ENCODE measurements at places on chromosomes 13 and 19.

- DNase-seq: no peak
These were observed 849 bp upstream of the TCF3 start for GRCh38 chr19:1653300-1653628.

DNA sequence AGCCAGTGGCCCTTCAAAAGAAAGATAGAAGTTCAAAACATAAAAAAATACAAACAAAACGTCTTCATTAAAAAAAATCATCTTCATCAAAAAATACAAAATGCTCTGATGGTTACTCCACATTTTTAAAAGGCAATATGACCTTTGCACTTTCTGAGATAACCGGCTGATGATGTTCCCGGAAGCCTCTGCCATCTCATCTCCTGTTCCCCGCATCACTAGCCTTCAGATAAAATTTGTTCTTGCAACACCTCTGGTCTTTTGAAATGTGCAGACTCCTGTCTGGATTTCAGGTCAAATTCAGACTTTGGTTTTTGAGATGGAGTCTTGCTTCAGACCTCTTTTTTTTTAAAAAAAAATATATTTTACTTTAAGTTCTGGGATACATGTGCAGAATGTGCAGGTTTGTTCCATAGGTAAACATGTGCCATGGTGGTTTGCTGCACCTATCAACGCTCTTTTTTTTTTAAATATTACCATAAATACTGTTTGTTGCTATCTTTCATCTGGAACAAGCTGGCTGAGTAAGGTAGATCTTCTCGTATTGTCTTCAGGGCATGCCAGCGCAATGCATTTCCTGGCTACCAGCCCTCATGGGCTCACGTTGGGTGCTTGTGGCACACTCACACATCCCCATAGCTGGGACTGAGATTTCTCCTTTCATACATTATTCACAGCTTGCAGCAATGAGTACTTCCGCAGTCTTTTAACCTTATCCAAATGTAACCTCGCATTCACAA lies 418.9 kb upstream of the ARGLU1 start:
- no peak for DNase-seq

DNA sequence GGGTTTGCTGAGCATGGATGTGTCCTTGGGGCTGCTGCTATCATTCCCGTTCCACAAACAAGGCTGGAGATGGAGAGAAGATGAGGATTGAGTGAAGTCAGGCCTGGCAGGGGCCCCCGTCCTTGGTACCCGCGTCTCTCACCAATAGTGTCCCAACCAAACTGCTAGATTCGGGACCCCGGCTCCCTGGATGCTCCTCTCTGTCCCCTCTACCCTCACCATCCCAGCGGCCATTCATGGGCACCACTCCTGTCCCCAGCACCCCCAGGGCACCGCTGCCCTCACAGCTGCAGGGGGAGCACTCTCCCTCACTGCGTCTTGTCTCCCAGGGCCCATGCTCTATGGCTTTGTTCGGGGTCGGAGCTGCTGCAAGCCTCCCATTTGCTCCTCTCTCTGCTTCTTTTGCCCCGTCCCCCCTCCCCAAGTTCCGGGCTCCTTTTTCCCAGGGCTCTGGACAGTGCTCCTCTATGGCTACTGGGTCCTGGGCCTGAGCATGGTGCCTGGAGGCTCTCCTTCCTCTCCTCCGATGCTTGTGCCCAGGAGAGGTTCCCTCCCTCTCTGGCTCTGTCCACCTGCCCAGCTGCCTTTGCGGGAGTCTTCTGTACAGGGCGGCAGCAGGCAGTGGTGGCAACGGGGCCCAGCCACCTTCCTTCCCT lies 219.5 kb downstream of the TEX29 start:
- no peak for DNase-seq

- no peak for DNase-seq
These were observed 600 bp downstream of the UBE2S start for GRCh38 chr19:55406826-55407549.

DNA sequence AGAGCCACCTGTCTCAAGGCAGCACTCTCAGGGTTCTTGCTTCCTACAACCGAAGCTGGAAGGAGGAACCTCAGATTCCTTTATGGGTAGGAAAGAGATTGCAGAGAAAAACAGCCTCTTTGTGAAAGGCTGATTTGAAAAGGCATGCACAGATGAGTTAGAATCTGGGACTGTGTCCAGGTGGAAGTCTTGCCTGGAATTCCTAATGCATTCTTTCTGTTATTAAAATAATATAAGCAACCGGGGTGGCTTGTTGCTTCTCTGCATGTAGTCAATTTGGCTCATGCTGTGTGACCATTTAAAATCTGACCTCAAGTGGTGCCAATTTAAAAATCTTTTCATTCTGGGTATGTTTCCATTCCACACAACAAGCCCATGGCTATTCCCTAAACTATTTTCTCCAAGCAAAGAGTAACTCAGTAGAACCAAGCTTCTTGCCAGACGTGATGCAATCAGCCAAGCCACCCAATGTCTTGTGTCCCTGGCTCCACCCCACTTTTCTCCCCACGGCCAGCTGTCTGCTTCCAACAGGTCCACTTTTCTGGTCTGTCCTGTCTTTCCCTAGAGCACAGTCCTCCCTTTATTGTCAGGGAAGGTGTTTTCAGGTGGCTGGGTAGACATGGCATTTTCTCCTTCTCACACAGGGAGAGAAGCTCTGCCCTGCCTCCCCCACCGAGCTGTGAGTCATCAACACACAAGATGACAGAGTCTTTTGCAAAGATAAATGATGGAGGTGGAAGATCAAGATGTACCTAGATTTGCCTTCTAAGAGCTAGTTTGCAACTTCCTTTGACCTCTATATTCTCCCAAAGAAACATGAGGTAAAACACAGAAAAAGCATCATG lies 394.3 kb downstream of the FOXO1 start:
- DNase-seq: peak; percentile 89

- peak; percentile 96 for DNase-seq
These were observed 1.4 kb upstream of the BCL3 start for GRCh38 chr19:44746946-44747738.

DNA sequence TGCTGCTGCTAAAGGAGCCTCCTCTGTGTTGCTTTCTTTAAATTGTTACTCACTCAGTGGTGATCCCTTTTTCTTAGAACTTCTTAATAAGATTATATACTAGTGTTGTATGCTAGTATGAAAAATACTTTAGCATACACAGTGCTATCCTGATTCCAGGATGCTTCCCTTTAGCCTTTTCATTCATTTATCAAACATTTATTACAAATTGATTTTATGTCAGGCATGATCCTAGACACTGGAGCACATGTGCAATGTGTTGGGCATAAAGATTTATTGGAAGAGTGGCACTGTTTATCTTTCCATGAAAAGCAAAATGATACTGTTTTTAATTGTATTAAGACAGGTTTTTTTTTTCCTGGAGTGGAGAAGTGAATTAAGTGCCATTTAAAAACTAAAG lies 249.6 kb downstream of the GPC5 start:
- no peak for DNase-seq

GRCh38 chr13:68897331-68897928 lies 1210.2 kb upstream of the ATXN8OS start:
- DNase-seq: no peak

- no peak for DNase-seq
These were observed 57.3 kb downstream of the EFNB2 start for GRCh38 chr13:106478116-106478515.

GRCh38 chr13:102911336-102911735 lies 65.5 kb downstream of the ERCC5 start:
- no peak for DNase-seq

DNA sequence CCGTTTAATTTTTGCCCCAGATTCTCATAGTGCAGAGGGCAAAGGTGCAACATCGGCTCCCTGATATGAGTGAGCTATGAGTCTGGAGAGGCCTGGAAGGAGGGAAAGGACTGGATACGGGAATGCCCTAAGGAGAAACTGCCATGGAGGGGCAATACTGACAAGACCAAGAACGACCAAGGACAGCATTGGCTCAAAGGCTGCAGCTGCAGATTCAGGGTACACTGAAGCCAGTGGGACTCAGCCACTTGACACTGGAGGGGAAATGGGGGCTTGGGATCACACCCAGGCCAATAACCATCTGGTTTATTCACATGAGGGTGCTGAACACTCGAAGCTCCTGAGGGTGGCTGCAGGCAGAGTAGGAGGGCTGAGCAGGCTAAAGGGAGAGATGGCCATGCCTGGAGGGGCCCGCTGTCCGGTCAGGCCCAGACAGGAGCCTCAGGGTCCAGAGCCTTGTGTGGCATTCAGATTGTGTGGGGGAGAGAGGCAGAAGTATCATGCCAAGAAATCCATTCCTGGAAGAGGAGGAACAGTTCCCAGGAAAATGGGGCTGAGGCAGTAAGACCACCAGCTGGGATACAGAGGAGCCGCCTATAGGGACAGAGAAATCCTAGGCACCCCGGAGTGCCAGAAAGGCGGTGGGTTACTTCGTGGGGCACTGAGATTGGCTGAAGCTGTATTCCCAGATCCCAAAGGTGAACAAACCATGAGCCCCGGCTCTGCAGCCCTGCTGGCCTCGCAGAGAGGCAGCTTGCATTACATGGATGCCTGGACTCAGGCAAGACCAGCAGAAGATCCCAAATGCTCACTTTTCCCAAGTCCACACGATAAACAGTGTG lies 20.7 kb downstream of the COL4A1 start:
- DNase-seq: no peak

DNA sequence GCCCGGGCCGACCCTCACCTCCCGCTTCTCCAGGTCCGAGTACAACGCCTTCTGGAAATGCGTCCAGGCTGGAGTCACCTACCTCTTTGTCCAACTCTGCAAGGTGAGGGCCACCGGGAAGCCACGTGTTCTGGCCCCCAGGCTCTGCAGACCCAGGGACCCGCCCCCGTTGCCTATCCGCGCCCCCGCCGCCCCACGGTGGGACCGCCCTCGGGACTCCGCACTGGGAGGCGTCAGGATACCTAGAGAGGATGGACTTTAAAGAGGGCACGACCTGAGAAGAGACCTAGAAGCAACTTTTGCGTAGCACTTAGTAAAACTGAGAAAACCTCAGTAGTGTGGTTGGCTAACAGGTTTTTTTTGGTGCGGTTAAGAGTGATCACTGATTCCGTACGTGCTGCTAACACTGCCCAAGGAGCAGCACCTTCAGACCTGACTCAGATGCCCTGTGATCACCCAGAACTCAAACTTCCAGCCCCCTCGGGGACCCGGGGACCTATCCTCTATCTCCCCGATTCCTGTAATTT lies 492 bp downstream of the TMEM147 start:
- DNase-seq: no peak

DNA sequence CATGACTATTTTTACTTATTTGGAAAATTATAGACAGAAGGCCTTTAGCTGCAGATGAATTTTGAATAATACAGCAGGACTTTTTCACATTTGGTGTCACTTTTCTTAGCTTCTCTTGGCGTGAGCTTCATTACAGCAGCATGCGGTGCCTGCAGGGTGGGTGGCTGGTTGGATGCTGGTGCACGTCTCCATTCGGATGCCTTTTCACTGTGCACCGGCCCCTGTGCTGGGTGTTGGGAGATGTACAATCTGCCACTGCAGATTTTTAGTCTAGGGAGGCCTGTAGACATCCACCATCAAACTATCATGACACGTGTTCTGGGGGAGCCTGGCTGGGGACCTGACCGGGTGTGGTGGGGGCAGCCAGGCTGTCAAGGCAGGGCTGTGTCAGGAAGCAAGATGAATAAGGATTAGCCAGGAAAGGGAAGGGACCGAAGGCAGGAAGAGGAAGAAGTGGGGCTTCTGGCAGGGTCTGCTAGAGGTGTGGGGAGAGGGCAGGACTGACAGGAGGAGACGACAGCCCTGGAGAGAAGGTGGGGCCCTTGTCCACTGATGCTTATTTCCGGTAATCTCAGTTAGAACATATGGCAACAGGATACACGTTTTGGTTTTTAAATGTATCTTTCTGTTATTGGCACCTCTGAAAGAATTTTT lies 88.8 kb downstream of the ARHGEF7 start:
- no peak for DNase-seq

DNA sequence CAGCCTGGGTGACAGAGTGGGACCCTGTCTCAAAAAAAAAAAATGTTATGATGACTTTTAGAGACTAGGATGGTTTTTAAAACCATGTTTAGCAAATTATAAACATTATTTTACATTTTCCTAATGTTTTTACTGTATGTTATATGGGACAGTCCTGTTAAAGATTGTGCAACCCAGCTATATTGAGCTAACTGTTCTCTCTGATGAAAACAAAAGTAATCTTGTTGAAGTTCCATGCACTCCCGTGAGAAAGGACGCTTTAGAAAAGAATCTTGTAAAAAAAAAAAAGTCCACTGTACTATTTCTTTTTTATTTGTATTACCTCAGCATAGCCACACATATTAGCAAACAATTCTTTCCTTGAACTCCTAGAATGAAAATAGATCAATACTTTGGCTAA lies 451.2 kb downstream of the DCT start:
- DNase-seq: no peak

GRCh38 chr13:89695343-89696257 lies 1651.9 kb upstream of the MIR17HG start:
- peak; percentile 28 for DNase-seq

DNA sequence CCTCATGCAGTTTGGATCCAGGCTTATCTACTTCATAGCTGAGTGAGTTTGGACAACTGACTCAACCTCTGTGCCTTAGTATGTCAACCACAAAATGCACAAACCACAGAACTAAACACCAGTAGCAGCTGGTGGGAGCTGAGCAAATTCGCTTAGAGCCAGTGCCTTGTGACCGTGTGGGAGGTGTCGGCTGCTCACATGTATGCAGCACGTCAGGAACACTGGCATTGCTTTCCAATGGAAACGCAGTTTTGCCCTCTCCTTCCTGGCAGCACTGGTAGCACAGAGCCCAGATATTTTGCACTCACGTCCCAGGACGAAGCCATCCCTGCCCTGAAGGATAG lies 8.3 kb upstream of the NTN5 start:
- DNase-seq: peak; percentile 25

GRCh38 chr19:10141973-10142372 lies 22.3 kb upstream of the EIF3G start:
- DNase-seq: no peak

GRCh38 chr13:41453620-41454019 lies 3.7 kb upstream of the RGCC start:
- DNase-seq: no peak

GRCh38 chr13:71758828-71759227 lies 108.2 kb downstream of the DACH1 start:
- no peak for DNase-seq

DNA sequence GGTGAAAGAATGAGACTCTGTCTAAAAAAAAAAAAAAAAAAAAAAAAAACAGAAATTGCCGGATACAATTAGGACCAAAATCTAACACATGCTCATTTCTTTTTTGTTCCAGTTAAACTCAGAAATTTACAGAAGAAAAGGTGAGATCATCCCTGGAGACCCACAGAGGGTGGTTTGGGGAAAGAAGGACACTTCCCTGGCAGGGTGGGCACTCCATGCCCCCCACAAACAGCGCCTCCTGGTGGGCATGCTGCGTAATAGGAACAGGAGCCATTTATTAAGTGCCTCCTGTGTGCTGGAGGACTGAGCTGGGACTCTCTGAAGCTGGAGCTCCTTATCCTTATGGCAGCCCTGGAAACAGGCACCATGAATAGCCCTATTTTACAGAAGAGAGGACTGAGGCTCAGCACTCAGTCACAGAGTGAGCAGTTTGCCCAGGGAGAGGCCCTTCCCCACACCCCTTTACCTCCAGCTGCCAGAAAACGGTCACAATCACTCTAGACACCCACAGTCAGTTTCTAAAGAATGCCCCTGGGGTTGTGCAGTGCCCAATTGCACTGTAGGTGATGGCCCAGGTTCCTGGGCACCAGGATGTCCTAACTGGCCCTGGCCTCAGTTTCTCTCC lies 10.1 kb downstream of the C19orf38 start:
- no peak for DNase-seq
